Spleen (tissue), 13 donors: ENCODE measurements at places on chromosomes 3 and 15.

GRCh38 chr3:33681667-33682066 is 36.4 kb downstream of the CLASP2 start:
- no peak for DNase-seq

- no peak for DNase-seq
Measured at GRCh38 chr15:85693277-85693676, 101.4 kb downstream of the KLHL25 start.

DNA sequence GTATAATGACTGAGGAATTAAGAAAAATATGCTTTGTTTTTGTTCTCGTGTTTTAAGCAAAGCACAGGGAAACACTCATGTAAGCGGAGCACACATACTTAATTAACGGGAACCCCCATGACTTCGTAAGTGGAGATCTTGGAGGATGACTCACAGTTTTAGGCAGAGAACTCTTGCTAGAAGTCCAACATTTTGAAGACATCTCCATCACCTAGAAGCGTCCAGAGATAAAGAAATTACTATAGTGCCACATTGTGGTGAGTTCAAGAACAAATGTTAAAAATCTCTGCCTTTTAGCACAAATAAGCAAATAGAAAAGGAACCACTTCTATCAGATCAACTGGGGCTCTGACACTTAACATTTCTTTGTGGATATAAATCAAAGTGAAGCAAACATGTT is 194.1 kb upstream of the ARHGEF26 start:
- DNase-seq, result no peak

DNA sequence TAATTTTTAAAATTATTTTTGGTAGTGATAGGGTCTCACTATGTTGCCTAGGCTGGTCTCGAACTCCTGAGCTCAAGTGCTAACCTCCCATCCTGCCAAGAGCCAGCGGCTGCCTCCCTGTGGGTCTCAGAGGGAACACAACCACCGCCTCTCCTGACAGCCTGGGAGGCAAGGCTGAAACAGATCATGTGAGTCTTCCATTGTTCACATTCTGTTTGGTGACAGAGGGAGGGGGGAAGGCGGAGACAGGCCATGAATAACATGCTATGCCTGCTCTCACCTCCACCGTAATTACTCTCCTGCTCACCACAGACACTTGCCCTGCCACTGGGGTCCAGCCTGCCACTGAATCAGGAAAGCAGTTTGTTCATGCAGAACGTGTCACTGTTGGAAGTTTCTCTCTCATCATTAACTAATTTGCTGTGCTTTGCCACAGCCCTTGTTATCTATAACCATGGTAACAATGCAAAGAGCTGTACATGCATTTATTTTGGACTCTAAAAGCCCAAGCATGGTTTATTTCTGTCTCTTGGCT is 78.4 kb upstream of the RASGRF1 start:
- DNase-seq, result no peak

DNA sequence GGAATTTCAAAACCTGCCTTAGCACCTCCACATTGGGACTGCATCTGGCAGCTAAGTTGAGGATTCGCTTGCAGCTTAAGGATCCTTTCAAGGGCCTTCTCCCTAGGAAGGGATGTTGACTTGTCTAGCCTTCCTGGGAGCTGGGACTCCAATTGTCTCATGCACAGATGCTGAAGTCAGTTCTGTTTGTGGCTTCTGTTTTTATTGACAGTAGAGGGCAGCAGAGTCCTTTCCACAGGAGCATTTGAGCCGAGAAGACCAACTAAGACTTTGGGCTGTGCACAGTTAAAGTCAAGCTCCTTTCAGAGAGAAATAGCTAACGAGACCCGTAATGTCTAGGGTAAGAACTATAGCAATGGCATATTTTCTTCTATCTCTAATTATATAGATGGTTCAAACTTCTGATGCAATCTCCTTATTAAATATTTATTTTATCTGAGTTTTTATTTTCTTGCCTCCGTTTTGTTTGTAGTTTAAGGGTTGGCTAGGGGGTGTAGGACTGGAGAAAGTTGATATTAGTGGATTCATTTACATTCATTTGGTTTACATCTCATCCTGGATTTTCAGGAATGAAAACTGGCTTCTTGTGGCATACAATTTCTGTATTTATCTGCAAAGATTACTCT is 59.7 kb upstream of the KBTBD8 start:
- no peak for DNase-seq
